Naive thymus-derived CD4-positive, alpha-beta T cell (primary cell): ENCODE measurements at places on chromosomes 3 and 15.

DNA sequence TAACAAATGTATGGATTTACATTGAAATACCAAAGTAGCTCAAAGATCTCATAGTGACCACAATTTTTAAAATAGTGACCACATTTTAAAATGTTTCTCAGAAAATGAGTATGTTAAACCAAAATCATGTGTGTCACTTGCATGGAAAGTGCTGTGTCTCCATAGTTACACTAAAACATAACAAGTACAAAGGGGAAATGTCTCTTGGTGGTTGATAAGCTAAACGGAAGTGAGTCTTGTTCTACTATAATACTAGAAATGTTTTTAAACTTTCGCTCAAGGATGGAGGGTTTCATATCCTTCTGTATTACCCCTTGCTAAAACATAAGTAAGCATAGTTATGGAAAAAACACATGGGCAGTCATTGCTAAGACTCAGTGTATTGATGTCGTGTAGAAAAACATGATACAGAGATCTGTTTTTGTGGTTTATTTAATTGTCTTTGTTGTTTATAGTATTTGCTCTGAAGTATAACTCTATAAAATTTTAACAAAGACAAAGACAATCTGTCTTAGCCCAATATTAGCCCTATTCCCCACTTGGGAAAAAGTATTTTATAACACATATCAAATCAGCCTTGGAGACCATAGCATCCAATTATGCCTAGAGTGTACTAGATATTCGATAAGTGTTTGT, 27.0 kb upstream of the DENND4A start:
- DNase-seq, result peak; percentile 89

- no peak for DNase-seq
Observed at GRCh38 chr3:106423321-106424225, 554.8 kb upstream of the CBLB start.

- DNase-seq, result no peak
Observed at GRCh38 chr3:65033576-65033975, 345.8 kb upstream of the ADAMTS9 start.

GRCh38 chr15:74302821-74303359, 64.6 kb downstream of the CYP11A1 start:
- DNase-seq, result peak; percentile 36

- peak; percentile 67 for DNase-seq
Observed at GRCh38 chr3:32432711-32433530, 41.3 kb downstream of the CMTM7 start.

DNA sequence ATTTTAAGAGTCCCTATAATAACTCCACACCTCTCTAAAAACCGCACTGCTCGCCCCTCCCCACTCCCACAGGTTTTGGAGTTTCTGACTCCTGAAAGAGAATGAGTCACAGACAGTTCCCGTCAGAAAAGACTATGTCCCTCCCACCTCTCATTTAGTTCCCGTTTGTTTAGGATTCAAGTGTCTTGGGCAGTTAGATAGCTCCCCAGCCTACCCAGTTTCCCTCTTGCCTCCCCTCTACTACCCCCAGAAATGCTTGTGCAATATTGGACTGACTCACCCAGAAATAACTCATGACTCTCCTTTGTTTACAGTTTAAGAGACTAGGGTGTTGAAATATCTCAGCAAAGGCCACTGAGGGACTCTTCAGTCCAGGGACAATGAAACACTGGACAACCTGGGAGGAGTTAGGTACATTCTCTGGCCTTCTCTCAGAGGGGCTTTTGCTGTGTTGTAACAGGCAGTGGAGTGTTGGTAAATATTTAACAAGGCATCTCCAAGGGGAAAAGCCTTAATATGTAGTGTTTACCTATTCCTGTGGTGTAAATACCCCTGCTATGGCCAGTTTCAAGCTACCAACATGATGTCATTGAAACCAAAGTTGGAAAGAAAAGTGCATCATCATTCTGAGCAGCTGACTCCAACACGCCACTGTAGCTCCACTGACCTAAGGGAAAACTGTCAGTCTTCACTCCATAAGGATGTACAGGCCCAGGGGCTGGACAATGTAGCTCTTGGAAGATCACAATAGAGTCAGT, 96.1 kb upstream of the CHD2 start:
- DNase-seq, result no peak

GRCh38 chr3:136186846-136187245, 9.3 kb downstream of the MSL2 start:
- no peak for DNase-seq

GRCh38 chr3:41716471-41716870, 245.4 kb downstream of the ULK4 start:
- no peak for DNase-seq

- no peak for DNase-seq
Observed at GRCh38 chr3:113174801-113175485, 36.4 kb upstream of the BOC start.

DNA sequence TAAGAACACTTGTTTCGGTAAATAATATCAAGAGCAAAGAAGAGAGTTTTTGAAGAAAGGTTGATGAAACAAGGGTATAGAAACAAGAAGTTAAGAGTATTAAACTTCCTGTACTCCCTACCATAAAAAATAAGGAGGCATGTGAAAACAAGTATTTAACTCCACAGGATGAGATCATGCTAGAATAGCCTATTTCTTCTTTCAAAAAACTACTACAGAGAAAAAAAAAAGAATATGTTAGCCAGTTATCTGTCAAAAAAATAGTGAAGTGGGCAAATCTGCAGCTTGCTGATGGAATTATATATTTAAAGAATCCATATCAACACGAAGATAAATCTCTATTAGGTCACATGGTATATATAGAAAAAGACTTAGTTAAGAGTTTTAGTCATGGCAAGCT, 33.4 kb downstream of the SETD2 start:
- DNase-seq, result no peak

- DNase-seq, result no peak
Observed at GRCh38 chr3:50177346-50177745, 14.1 kb upstream of the GNAT1 start.
